T-helper 1 cell (primary cell): ENCODE measurements at places on chromosomes 1 and 21.

DNA sequence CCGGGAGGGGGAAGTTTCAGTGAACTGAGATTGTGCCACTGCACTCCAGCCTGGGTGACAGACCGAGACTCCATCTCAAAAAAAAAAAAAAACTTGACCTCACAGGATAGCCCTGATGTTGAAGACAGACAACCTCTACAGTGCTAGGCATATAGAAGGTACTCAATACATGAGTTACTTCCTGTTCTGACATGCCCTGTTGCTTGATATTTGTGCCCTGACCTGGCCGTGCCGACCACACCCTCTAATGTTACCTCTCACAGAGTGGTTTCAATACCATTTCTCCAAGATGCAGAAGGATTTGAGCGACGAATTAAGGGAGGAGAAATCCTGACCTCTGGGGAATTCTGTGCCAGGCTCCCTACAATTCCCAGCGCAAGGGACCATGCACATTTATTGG is 5.2 kb downstream of the PTAFR start:
- no peak for DNase-seq

GRCh38 chr1:25556791-25557476 is 13.5 kb downstream of the LDLRAP1 start:
- no peak for DNase-seq

DNA sequence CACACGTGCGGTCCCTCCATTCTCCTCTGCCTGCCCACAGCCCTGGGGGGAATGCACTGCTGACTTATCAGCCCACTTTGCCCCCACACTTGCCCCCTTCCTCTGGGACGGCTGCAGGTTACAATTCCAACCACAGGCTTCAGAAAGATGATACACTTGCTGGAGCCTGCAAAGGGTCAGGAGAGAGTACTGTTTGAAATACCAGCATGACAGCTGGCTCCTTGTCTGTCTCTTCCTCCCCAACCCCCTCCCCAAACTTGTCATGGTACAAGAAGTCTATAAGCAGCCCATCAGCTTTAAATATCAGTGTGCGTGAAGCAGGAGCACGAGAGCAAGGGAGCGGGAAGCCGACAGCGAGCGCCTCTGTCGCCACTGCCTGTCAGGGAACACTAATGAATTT is 62.4 kb downstream of the ERI3 start:
- DNase-seq = no peak

- no peak for DNase-seq
Measured at GRCh38 chr1:209412036-209412435, 171.5 kb upstream of the CAMK1G start.

GRCh38 chr1:196858811-196859210 is 29.0 kb upstream of the CFHR4 start:
- DNase-seq = no peak

DNA sequence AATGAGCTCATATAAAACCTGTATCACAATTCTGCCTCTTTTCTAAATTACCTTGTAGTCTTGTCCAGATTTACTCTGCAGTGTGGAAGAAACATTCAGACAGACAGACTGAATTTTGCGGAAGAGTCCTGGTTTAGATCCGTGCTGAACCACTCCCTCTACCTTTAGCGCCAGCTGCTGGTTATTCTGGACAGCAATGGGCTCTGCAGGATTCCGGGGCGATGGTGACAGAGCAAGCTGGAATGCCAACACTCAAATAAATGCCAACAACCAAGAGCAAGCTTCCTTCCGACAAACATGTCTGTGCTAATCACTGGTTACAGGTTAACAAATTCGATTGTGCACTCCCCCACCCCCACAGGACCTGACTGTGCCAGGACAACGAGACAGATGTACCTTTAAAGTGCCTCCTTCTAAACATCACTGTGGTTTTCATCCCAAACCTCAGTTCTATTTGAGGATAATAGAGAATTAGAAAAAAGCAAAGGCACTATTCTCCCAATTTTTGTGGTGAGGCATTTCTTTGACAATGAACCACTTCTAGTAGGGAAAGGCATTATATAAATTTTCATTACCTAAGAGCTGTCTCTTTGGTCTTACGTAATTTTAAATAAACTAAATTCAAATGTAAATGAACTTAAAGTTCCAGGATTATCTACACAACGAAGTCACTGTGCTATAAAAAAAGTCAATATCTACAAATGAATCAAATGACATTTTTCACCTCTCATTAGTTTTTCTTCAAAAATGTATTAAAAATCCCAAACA is 90.4 kb downstream of the INTS7 start:
- DNase-seq = no peak

DNA sequence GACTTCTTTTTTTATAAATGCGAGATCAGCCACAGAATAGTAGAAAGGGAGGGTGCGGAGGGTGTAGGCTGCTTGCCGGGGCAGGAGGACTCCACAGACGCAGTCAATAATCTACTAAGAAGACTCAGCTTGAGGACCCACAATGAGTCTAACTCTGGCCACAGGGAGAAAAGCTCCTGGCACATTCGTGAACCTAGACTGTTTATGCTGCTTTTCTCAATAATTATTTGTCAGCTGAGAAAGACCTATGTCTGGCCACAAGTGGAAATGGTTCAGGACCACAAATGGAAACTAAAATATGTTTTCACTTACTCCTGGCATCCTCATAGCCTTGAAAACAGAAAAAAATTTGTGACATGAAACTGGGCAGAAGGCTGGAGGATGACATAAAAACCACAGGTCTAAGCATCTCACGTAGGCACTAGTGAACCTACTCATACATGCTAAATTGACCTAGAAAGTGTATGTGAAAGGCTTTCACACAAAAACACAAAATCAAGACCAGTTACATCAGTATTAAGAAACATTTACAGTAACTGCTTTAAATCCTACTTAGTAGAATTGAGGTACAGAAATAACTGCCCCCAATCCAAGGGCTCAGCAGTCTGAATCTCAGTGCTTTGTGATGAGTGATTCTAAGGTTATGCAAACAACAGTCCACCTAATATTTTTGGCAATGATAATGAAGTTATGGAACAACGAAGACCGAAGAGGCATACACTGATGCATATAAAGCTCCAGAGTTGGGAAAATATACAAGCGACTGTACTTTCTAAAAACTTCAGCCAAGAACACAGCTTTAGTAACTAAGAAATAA is 159.5 kb downstream of the SLC45A1 start:
- no peak for DNase-seq

GRCh38 chr1:201019321-201019977 is 4.1 kb downstream of the KIF21B start:
- DNase-seq = peak; percentile 88

GRCh38 chr1:93344886-93345632 is 648 bp upstream of the DR1 start:
- DNase-seq = no peak

DNA sequence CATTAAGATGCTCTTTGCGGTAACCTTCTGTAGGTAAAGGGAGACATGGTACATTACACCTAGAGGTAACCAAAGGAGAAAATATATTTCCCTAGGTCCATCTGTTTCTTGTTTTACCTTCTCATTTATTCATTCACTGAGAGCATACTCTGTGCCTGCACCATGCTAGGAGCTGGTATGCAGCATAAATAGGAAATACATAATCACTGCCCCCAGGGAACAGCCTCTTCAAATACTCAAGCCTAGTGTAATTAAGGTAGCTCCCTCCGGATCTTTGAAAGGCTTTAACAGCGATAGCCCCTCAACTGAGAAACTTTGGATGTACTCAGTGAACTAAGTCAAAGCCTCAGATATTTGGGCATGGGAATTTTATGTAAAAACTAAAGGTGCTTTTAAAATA is 123.6 kb downstream of the GABPA start:
- no peak for DNase-seq

DNA sequence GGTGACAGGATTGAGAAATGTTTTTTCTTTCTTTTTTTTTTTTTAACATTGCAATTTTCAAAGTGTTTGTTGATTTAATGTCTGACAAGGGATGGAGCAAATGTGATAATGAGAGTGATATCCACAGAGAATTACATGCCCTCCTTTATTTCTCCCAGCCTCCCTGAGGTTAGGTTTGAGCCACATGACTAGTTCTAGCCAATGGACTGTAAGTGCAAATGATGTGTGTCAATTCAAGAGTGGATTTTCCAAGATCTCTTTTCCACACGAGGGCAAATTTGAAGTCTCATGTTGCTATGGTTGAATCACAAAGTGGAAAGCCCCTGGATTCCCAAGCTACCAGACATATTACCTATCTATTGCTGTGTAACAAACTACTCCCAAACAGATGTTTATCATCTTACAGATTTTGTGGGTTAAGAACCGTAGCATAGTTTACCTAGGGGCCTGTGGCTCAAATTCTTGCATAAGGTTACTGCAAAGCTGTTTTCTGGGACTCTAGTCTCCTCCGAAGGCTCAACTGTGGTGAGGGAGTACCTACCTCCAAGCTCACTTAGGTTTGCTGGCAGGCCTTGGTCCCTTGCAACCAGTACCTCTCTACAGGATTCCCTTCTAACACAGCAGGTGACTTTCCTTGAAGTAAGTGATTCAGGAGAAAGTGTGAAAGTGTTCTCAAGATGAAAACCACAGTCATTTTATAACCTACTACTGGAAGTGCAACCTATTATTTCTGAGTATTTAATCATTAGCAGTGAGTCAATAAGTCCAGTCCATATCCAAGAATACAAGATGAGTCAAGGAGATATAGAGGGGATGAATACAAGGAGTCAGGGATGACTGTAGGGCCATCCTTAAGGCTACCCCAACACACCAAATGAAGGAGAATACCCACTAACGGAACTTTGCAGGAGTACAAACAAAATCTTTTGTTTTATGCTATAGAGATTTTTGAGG is 533.6 kb downstream of the PTPRC start:
- DNase-seq = no peak

- DNase-seq = peak; percentile 5
Measured at GRCh38 chr1:114482585-114482984, 28.4 kb downstream of the TRIM33 start.

DNA sequence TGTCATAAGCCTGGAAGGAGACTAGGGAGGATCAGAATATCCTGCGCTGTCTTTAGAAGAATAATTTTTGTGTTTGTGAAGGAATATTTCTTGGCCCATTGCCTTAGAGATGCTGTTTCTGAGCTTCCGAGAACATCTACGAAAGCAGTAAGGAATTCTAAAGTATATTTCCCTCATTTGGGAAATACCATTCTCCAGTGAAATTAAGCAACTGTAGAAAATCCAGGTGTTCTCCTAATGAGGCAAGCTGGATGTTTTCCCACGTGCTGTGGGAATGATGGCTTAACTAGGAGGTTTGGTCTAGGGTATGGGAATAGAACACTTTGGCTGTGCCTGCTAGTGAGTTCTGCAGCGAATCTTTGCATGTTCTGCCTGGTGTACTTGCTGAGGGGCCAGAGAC is 168.9 kb upstream of the KIAA0040 start:
- no peak for DNase-seq

DNA sequence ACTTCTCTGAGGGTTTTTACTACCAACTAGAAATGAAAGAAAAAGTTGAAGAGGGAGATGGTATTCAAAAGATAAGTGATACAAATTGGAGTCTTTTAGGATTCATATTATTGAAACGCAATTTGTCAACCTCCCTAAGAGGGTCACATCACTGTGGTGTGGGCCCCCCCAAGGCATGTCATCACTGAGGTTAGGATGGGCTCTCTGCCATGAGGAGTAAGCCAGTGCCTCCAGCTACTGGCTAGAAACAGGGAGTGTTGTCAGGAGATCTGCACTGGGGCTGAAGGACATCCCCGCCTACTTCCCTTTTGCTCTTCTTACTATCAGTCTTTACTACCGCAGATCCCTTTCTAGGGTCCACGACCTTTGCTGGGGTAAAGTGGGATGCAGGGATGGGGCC is 25.9 kb downstream of the ITSN1 start:
- DNase-seq = no peak

DNA sequence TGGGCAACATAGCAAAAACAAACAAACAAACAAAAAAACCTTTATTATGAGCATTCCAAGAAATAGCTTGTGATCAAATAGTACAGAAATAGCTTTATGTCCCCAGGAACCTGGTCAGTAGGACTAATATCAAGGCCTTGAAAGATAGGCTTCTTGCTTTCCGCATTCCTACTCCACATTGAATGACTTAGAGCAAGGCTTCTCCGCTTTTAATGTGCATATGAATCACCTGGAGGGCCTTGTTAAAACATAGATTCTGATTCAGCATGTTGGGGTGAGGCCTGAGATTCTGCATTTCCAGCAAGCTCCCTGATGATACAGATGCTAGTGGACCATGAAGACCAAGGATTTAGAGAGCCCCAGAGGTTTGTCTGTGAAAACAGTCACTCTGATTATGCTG is 17.4 kb downstream of the PLEKHA6 start:
- no peak for DNase-seq

- DNase-seq = no peak
Measured at GRCh38 chr1:153389973-153390879, 647 bp downstream of the S100A8 start.

- no peak for DNase-seq
Measured at GRCh38 chr21:36807422-36807928, 108.6 kb downstream of the SIM2 start.

- no peak for DNase-seq
Measured at GRCh38 chr21:26732432-26733221, 112.6 kb downstream of the ADAMTS1 start.

GRCh38 chr1:37354876-37355650 is 119.3 kb upstream of the ZC3H12A start:
- no peak for DNase-seq

DNA sequence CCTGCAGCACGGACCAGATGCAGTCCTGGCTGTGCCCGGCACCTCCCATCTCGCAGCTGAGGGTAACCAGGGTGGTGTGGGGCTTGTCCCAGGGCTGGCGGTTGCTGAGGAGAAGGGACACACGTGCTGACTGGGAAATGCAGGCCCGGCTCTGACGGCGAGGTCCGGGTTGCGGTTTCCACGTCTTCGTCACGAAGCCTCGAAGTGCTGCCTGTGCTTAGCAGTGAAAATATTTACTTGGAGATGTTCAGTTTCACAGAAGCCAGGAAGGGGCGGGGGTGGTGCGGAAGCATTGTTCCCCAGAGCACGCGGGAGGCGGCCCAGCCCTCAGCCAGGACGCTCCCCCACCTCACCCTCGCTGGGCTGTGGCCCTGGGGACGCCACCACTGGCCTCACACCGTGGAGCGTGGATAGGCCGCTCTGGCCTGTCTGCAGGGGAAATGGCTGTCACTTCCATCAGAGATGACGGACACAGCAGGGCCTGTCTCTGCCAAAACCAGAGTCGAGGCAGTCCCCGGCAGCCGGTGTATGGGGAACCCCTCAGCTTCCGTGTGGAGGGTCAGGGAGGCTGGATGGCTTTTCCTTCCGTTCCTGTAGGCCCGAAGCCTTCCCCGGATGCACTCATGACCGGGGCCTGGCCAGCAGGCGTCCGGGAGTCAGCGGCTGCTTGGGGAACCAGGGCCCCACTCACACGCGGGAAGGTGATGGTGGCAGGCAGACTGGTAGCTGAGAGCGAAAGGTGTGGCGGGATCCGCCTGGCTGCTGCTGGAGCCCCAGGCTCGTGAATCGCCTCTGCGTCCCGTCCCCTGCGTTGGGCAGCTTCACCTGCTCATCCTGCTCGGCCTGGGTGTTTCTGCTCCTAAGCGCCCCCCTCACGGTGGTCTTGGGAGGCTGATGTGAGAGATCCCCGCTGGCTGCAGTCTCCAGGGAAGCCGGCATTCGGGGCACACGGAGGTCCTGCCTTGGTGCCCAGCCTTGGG is 14.7 kb upstream of the POFUT2 start:
- DNase-seq = peak; percentile 79

- no peak for DNase-seq
Measured at GRCh38 chr1:162087111-162087510, 17.6 kb downstream of the NOS1AP start.

GRCh38 chr1:244780311-244780710 is 55.1 kb upstream of the COX20 start:
- DNase-seq = no peak

GRCh38 chr1:27356619-27357280 is 10.0 kb downstream of the MAP3K6 start:
- no peak for DNase-seq

- no peak for DNase-seq
Measured at GRCh38 chr1:212139526-212140135, 104.1 kb downstream of the DTL start.
